ENCODE measurements at places on chromosomes 16 and 17.

DNA sequence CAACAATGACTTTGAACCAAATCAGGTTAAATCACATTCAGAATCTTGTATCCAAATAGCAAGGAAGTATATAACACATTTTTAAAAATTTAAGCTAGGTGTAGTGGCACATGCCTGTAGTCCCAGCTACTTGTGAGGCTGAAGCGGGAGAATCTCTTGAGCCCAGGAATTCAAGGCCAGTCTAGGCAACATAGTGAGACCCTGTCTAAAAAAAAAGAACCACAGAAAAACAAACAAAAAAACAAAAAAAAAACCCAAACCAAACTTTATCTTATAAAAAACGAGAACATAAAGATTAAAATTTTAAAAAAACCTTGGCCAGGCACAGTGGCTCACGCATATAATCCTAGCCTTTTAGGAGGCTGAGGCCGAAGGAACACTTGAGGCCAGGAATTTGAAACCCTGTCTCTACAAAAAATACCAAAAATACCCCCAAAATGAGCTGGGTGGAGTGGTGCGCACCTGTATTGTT is 11.6 kb downstream of the SUPT4H1 start:
- no peak for DNase-seq

DNA sequence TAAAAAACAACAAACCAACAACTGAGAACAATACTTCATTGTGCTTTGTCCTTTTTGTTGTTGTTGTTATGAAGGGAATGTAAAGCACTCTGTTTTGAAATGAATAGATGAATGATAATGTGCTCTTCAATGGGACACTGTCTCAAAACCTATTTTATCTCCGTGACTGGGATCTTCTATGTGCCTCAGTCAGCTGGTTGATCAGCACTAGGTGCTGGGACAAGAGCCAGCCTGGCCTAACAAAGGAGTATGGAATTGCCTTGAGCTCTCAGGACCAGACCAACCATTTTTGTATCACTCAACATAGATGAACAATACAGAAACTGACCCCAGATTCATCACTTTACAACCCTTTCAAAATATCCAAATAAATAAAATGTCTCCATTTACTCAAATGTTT is 440.2 kb downstream of the KCNJ2 start:
- DNase-seq: no peak

GRCh38 chr16:47886631-47887415 is 269.0 kb downstream of the ABCC12 start:
- no peak for DNase-seq

DNA sequence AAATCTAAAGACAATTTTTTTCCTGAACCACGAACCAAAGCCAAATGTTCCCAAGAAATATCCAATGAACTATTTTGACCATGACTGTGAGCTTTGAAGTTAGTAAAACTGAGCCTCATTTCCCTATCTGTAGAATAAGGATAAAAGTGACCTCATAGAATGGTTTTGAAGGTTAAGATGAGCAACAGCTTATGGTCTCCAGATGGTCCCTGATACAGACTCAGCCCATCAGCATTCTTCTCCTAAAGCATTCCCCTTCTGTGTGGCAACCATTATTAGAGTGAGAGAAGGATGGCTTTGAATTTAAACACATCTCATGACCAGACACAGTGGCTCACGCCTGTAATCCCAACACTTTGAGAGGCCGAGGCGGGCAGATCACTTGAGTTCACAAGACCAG is 70.1 kb downstream of the COPRS start:
- DNase-seq: no peak

DNA sequence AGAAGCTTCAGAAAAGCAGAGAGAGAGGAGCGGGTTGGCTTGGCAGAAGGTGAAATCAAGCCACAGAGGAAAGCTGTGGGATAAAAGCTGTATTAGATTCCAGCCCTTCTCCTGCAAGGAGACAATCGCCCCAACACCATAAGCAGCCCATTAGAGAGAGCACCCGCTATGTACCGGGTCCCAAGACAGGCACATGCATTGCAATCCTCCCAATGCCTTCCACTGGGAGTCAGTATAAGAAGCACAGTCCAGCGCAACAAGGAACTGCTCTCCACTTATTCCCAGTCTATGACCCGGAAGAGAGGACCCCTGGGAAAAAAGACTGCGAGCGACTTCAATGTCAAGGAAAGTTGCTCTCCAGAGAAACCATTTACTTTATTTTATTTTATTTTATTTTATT is 43.8 kb downstream of the NOG start:
- DNase-seq: no peak

GRCh38 chr16:8904018-8904430 is 21.9 kb downstream of the LITAFD start:
- no peak for DNase-seq

GRCh38 chr17:7340179-7340578 is 3.9 kb downstream of the ACAP1 start:
- DNase-seq: no peak

GRCh38 chr16:56824331-56824730 is 40.7 kb upstream of the SLC12A3 start:
- DNase-seq: no peak

- DNase-seq: no peak
Measured at GRCh38 chr17:58272367-58273280, 8.1 kb downstream of the MPO start.

DNA sequence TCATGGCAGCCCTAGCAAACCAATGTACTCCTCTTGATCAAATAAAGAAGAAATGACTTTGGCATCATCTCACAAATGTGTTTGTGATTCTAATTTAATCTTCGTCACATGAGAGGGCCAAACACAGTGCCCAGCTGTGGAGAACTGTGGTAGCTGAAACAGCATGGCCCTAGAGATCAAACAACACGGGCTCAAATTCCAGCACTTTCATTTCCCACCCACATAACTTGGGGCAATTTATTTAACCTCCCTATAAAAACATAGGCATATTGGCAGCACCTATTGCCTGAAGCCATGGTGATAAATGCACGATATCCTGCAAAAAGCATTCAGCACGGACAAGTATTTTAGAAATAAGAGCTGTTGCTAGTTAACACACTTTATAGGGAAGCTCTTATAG is 2.5 kb downstream of the ACSM1 start:
- DNase-seq: no peak

DNA sequence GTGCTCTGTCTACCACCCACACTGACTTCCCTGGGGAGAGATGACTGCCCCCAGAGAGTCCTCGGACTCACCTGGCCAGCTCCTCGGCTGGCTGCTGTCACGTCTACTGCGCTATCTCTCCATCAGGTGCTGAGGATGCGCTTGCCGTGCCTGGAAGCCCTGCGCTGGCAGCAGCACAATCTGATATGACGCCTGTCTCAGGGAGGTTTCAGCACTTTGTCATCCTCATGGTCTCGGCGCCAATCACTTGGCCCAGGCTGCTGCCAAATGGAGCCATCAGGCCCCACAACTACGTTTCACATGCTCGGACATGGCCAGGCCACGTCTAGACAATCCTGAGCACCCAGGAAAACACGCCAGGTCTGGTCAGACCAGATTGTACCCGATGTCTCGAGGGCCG is 46.7 kb downstream of the FOXL1 start:
- no peak for DNase-seq

- no peak for DNase-seq
Measured at GRCh38 chr16:6528217-6528616, 804.4 kb upstream of the RBFOX1 start.
